ENCODE measurements at places on chromosomes 2 and 18.

- peak; percentile 34 for DNase-seq
These were observed 627 bp downstream of the RNF25 start for GRCh38 chr2:218671097-218671653.

DNA sequence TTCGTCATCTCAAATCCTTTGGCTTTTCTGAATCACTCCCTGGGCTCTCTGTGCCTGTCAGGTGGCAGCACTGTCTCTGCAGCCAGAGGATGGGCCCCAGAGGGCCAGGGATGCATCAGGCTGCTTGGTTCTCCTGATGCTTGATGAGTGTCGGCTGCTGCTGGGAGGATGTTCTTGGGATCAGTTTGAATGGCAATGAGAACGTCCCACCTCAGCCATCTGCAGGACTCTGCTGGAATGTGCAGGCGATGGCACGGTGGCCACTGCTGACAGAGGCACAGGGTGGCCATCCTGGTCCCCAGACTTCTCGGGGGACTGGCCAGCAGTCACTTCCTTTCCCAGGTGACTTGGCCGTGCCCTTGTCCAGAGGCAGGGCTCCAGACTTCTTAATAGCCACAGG lies 146.0 kb downstream of the FAM210A start:
- DNase-seq = no peak

DNA sequence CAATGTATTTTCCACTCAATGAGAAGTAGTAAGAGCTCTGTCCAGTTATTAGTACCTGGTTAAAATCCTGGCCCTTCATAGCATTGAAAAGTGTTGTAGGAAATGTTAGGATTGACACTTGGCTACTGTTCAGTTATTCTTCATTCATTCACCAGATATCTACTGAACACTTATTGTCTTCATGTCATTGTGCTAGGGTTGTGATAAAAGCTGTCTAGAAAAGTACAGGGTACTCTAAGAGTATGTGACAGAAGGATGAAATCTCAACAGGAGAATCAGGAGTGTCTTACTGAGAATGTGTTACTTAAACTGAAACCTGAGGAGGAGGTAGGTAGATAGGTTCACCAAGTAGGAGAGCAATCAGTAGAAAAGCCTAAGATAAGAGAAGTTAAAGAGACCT lies 511.8 kb upstream of the RAB12 start:
- no peak for DNase-seq

DNA sequence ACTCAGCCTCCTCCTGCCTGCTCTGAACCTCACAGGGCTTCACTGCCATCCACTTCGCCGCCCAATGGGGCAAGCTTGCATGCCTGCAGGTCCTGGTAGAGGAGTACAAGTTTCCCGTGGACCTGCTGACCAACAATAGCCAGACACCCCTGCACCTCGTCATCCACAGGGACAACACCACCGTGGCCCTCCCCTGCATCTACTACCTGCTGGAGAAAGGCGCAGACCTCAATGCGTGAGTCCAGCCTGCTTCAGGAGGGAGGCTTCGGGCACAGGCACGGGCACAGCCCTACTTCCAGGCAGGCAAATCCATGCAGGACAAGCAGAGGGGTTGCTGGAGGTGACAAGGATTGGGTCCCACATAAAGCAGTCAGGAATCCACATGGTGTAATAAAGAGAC lies 1.2 kb downstream of the ANKRD53 start:
- no peak for DNase-seq

GRCh38 chr2:12612168-12612567 lies 104.6 kb upstream of the TRIB2 start:
- DNase-seq = no peak

- DNase-seq = no peak
These were observed 97.6 kb upstream of the TMEM178A start for GRCh38 chr2:39568116-39568515.

- no peak for DNase-seq
These were observed 90.3 kb downstream of the RBMS1 start for GRCh38 chr2:160402997-160403979.

- DNase-seq = no peak
These were observed 3.0 kb downstream of the MEIS1 start for GRCh38 chr2:66437691-66438497.

GRCh38 chr2:12167525-12168317 lies 421.3 kb downstream of the LPIN1 start:
- DNase-seq = no peak

DNA sequence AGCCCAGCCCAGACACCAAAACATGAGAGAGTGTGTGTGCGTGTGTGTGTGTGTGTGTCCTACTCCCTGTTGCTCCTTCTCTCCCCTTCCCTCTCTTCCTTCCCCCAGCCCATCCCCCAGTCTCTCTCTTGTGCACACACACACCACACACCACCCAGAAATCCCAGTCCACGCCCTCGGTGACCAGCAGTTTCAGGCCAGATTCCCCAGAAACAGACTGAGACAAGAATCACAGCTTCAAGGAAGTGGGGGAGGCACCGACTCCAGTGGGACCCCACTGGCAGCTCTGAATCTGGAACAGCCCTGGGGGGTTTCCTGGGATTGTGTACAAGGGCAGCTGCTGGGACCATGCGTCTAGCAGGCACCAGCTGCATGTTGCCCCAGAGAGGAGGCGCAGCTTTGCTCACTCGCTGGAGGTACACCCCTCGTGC lies 113.5 kb downstream of the NDUFA10 start:
- DNase-seq = no peak

GRCh38 chr2:223197046-223197445 lies 145.1 kb downstream of the KCNE4 start:
- no peak for DNase-seq
